Airway epithelial cell (primary cell): ENCODE measurements at places on chromosomes 5 and 9. TPM values are rescaled to one million over a fixed set of nuclear protein-coding genes. Genes with fewer than 3 reads are reported as not detected.

Gene PLPPR1
- total RNA-seq: 0.21 TPM in 1 of 2 replicates, not detected in the other

Gene MED27
- 31.2 and 36.0 TPM in 2 replicates for total RNA-seq

Gene WDR38
- total RNA-seq: not detected in 2 replicates

Gene LCN15
- total RNA-seq: not detected in 2 replicates

Gene PCDHGB5
- 6.1 and 7.2 TPM in 2 replicates for total RNA-seq

Gene DMRT3
- not detected in 2 replicates for total RNA-seq

Gene DOCK2
- 0.07 and 0.09 TPM in 2 replicates for total RNA-seq

Gene GBA2
- total RNA-seq: 22.4 and 23.6 TPM in 2 replicates

Gene CAMK2A
- total RNA-seq: not detected in 2 replicates

Gene ZNF189
- total RNA-seq: 6.9 and 8.3 TPM in 2 replicates

Gene RPL7A
- total RNA-seq: 3,025 and 3,439 TPM in 2 replicates

Gene FBN2
- total RNA-seq: 28.7 and 40.0 TPM in 2 replicates

Gene SLC6A19
- not detected in 2 replicates for total RNA-seq

Gene PCDHGA4
- 0.23 and 0.63 TPM in 2 replicates for total RNA-seq

Gene DMRTA1
- total RNA-seq: 2.0 and 2.4 TPM in 2 replicates

Gene IFNA13
- not detected in 2 replicates for total RNA-seq

Gene PRR7
- 21.9 and 29.7 TPM in 2 replicates for total RNA-seq

Gene WNK2
- total RNA-seq: 0.23 and 0.71 TPM in 2 replicates

Gene ARSK
- total RNA-seq: 6.9 and 7.7 TPM in 2 replicates

Gene ORM2
- total RNA-seq: not detected in 2 replicates

Gene HDHD3
- total RNA-seq: 18.0 and 21.3 TPM in 2 replicates

Gene CDKN2B
- total RNA-seq: 46.7 and 64.8 TPM in 2 replicates

Gene PALM2AKAP2
- total RNA-seq: 0.07 and 1.0 TPM in 2 replicates

Gene PDCD1LG2
- total RNA-seq: 0.19 and 0.71 TPM in 2 replicates

Gene CLIC3
- total RNA-seq: 179 and 203 TPM in 2 replicates

Gene BARHL1
- not detected in 2 replicates for total RNA-seq

Gene BHMT2
- total RNA-seq: not detected in 2 replicates

Gene NR2F1-AS1
- 0.56 TPM in 1 of 2 replicates, not detected in the other for total RNA-seq

Gene NEK6
- total RNA-seq: 26.0 and 40.8 TPM in 2 replicates

Gene ITGA1
- total RNA-seq: 0.79 and 0.92 TPM in 2 replicates

Gene AIF1L
- total RNA-seq: 2.8 and 3.7 TPM in 2 replicates

Gene OR2S2
- not detected in 2 replicates for total RNA-seq

Gene PANK3
- total RNA-seq: 27.5 and 37.5 TPM in 2 replicates

Gene DND1
- total RNA-seq: 0.28 and 0.35 TPM in 2 replicates

Gene PCDHB14
- total RNA-seq: 0.21 and 0.65 TPM in 2 replicates

Gene NRG2
- total RNA-seq: 0.05 TPM in 1 of 2 replicates, not detected in the other

Gene C9orf153
- total RNA-seq: not detected in 2 replicates

Gene SNX30
- 3.9 and 9.7 TPM in 2 replicates for total RNA-seq

Gene SLC25A2
- total RNA-seq: not detected in 2 replicates

Gene SH3GL2
- 0.07 TPM in 1 of 2 replicates, not detected in the other for total RNA-seq
